ENCODE measurements at places on chromosomes 4 and X.

- DNase-seq: no peak
These were observed 68.2 kb upstream of the MAML3 start for GRCh38 chr4:140222171-140222570.

DNA sequence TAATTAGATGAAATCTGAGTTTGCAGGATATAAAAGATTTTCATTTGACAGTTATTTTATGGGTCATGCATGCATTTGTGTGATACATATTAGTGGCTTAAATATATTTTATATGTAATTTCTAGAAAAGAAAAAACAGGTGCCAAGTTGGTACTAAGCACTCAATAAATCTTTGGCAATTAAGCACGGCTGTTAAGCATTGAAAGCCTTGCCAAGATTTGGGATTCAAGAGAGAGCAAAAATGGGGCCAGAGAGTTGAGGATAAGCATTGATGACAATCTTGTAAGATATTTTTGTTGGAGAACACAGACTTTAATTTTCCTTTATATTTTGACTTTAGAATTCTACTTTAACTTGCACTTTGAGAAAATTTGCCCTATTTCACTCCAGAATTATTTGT, 249.8 kb upstream of the MAD2L1 start:
- no peak for DNase-seq

DNA sequence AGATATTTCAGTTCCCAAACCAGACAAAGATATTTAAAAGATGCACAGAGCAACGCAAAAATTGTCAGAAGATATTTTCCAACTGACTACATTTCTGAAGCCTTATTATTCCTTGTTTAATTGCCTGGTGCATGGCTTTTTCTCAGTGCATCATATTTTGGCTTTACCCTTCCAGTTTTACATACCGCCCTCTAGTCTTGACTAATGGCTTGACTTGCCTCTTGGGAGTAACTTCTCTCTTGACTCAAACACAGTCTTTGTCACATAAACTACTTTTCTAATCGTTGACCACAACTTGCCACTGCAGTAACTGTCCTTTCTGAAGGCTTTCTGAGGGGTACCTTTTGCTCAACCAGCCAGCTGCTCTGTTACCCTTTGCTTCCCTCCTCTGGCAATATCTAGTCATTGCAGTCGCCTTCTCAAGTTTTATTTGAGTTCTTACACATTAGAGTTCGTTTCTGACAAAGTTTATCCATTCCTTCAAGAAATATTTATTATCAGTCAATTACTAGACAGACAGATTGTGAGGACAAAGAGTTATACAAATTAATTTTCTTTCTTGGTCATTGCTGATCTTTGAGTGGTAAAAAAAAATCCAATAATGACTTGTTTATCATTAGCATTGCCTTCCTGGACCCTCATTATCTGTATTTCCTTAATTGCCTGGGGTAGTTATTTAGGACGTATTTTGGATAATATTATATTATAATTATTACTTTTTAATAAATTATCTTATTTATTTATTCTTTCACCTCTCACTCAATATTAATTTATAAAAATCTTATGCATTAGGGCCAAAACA, 506.9 kb upstream of the PCDH10 start:
- peak; percentile 53 for DNase-seq

DNA sequence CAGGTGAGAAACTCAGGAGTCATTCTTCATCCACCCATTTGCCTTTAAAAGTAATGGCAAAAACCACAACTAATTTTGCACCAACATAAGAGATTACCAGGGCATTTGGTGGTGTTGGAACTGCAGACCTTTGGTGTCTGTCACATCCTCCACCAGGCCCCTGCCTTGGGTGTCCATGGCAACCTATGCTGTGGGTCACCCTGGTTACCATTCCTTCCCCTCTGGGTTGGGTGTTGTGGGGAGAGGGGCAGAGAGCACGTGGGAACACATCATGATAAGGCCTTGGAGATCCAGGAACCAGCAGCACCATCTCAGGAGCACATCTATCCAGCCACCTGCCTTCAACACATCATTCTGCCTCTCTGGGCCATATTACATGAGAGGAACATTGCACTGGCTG, 77.3 kb downstream of the CHRNA9 start:
- DNase-seq: no peak

GRCh38 chr4:5772528-5773270, 61.7 kb downstream of the EVC start:
- DNase-seq: no peak

- DNase-seq: no peak
These were observed at the start of gene SPON2 for GRCh38 chr4:1172228-1172851. Gene SPON2, minus strand, starts transcription at chr4:1172583.

DNA sequence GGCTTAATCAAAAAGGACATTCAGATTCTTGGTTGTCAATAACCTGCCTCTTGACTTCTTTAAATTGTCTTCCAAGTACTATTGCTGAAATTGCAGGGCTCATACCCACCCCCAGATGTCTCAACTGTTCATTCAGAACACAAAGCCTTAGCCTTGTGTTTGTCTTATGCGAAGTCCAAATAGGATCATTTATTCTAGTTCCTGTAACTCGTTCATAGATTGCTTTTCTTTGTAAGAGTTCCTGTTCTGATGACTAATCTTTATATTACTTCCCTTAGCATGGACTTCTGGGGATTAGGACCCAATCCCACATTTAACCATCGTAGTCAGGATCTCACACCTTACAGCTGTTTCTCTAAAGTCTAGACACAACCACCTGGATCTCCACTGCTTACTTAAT, 226.0 kb downstream of the VEGFC start:
- DNase-seq: no peak

GRCh38 chr4:101294597-101294996, 52.7 kb downstream of the PPP3CA start:
- DNase-seq: no peak

DNA sequence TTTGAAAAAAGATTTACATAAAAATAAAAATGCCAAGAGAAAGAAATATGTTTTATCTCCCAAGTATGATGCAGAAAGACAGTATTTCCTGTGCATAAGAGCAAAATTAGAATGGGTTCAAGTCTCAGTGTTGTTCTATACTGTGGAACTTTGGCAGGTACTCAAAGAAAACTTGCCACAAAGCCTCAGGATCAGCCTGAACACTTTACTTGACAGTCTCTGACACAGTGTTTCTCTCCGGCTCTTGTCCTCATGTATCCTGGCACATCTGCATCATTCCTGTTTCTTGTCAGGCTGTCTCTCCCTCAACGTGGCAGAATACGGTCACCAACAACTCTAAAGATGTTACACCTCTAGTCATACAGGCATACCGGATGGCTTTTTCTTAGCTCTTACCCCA, 273.7 kb downstream of the ARHGAP24 start:
- no peak for DNase-seq

DNA sequence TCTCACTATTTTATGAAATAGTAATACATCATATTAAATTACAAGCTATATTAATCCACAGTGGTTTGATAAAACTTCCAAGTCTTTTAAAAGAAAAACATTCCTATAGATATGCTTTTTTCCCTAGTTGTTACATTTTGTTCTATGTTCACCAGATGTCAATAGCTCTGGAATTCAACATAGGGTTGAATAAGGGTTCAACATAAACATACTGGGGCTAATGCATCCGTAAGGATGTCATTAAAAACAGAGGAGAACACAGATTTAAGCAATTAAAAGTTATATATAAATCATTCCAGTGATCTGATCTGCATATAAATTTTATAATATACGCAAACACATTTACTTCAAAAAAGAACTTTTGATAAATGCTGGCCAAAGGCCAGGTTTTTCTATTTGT, 32.5 kb downstream of the SULT1B1 start:
- no peak for DNase-seq

DNA sequence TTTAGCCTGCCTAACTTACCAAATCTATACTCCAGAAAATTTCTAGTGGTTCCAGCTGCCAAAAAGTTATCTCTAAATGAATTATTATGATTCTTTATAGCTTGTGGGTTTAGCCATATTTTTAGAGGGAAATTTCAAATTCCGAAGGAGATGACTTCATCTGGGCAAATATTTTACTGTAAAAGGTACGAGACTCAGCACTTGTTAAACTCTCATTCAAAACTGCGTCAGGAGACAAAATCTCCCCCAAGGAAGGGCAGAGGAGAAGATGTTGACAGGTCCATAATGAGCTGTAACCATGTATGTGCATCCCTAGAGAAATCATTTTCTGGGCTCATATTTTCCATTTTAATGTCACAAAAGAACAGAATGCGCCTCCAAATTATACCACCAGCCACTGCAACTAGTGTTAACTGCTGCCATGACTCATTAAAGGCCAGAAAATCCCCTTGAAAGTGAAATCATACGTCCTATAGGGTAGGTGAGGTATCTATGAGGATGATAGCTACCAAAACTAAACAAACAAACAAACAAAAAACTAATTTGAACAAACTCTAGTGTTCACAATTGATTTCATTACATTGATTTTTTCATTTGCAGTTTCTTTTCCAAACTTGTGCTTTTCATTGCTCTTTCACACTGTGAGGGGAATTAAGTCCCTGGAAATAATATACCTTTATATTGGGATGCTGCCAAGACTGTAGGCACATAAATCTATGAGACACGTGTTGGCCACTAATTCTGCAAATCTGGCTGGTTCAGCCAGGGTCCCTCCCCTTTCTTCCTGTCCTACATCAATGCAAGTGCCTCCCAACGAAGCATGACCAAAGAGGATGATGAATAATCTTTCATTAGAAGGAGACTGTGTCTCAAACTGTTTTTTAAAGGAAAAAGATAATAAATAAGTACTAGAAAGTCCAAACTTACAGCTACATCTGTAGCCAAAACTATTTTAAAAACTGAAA, 85.8 kb downstream of the ARHGAP6 start:
- DNase-seq: no peak

DNA sequence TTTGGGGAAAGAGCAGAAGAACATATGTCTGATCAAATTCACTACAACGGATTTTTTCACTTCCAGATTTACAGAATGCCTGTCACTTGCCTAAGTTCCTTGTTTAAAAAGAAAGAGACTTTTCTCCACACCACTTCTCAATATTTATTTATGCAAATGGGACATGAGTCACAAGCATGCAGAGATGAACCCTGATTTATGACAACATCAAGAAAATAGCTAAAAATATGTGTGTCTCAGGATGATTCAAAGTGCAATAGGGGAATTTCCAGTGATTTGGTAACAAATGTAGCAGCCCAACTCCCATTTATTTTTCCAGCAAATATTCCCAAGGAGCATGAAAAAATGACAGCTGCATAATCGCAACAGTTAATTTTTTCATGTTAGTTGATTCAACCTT, 180.4 kb upstream of the FAT1 start:
- DNase-seq: no peak

Measured in HT-29 (cell line).